ENCODE measurements at places on chromosomes 5 and 9.
A peak's percentile ranks its signal among the peaks of the same experiment; 100 is the strongest.

- no peak for DNase-seq
These were observed 1146.2 kb downstream of the CDH9 start for GRCh38 chr5:25892211-25892610.

DNA sequence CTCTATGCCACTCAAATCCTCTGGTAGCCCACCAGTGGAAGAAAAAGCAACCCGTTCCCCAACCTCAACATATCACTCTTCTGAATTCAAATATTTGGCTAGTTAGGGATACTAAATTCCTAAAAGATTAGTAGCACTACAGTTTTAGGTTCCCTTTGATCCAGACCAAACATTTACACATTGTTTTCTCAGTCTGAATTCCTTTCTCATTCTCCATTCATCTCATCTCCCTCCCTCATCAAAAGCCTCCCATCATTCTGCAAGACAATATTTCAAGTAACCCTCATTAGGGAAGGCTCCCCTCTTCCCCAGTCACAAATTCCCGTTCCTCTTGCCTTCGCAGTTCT is 26.3 kb downstream of the ADAM19 start:
- no peak for DNase-seq

- DNase-seq: no peak
These were observed 24.2 kb downstream of the ANP32B start for GRCh38 chr9:98007251-98007928.

- DNase-seq: no peak
These were observed 13.3 kb upstream of the STING1 start for GRCh38 chr5:139495638-139496435.

- DNase-seq: no peak
These were observed 163.7 kb downstream of the MAN2A1 start for GRCh38 chr5:109853377-109853776.

- DNase-seq: no peak
These were observed 159.5 kb upstream of the ERCC6L2 start for GRCh38 chr9:95715868-95716435.

DNA sequence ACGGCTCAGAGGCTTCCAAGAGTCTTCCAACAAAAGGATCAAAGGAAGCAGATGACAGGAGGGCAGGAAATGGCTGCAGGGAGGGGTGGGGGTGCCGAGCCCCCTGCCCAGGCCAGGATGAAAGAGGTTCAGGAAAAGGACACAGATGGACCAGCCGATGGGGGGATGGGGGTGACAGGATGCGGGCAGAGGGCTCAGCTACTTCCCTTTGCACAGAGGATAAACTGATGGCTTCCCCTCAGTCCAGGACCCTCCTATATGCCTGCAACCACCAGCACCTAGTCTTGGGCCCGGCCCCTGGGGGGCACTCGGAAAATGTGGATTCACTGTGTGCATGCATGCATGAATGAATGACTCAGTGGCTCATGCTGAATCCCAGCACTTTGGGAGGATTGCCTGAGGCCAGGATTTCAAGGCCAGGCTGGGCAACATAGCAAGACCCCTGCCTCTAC is 148.2 kb downstream of the C9orf50 start:
- DNase-seq: no peak

DNA sequence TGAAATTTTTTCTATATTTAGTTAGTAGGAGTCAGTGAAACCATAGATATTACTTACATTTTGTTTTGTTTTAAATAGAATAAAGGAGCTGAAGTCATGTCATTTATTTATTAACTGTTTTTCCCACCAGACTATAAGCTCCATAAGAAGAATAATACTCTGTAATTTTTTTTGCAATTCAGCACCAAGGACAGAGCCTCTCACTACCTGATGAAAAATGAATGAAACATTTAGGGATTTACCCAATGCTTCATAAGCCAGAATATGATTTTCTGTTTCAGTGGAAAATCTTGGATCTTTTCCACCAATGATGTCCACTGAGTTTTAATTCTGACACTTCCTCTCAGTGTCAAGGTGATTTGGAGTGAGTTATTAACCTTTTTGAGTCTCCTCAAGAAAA is 624.9 kb upstream of the GRAMD2B start:
- DNase-seq: peak; percentile 72

DNA sequence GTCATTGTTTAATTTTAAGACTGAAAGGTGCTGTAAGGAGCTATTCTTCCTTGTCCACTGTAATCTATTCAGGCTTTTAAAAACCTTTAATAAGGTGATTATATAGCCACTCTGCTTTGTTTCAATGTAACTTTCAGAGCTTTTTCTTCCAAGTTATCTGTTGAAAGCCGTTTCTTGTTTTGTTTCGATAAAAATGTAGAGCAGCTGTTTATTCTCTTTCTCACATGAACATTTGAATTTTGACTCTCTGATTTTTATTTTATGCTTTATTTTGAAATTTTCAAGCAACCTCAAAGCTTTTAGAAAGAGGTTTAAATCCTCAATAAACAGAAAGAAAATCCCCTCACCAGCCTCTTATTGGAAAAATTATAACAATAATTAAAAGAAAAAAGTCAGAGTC is 47.2 kb downstream of the CPEB4 start:
- DNase-seq: no peak

DNA sequence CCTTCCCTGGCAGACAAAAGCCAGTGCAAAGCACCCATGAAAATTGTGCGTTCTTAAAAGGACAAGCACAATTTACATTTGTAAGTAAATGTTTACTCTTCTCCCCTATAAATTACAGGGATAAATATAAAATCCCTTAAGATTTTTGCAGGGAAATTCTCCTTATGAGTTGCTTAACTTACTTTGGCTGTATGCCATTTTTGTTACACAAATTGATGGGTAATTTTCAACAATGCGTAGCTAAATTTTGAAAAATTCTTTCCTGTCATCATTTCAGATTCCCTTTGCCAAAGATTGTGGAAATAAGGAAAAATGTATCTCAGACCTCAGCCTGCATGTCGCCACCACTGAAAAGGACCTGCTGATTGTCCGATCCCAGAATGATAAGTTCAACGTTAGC is 64.2 kb upstream of the ITGA2 start:
- no peak for DNase-seq

DNA sequence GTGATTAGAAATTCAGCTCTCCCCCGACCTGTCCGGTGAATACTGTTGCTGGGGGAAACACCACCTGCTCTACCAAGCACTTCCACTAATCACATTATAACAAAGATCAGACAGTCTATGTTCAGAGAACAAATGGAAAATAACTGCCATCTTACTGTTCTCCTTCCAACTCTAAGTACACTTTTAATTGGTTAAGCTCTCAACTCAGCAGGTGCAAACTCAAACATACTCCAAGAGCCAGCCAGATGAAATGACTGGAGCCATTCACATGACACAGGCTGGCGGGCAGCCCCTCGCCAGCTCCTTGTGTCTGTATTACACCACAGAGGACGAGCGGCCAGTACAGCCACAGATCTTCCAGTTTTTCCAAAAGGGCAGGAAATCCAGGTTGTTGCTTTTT is 16.1 kb downstream of the LIFR start:
- no peak for DNase-seq

- DNase-seq: no peak
These were observed 441.6 kb upstream of the DMAC1 start for GRCh38 chr9:8241201-8241600.

DNA sequence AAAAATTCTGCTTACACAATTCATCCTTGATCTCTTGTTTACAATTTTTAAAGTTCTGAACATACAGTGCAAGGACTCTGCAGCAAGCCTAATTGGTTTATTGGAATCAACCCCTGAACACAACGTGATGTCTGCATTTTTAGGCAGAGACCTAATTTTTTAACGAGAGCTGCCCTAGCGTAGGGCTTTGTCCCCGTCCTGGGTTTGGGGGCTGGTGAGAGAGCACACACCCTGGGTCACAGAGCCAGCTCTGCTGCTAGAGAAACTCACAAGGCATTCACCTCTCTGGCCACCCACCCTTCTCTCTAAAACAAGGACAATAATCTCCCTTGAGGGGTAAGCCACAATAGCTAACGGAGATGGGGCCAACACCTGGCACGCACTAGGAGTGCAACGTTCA is 28.2 kb downstream of the SH3PXD2B start:
- DNase-seq: no peak

GRCh38 chr5:174606646-174607045 is 117.7 kb upstream of the MSX2 start:
- no peak for DNase-seq

- DNase-seq: no peak
These were observed 715.2 kb upstream of the ZNF608 start for GRCh38 chr5:125461641-125462072.

DNA sequence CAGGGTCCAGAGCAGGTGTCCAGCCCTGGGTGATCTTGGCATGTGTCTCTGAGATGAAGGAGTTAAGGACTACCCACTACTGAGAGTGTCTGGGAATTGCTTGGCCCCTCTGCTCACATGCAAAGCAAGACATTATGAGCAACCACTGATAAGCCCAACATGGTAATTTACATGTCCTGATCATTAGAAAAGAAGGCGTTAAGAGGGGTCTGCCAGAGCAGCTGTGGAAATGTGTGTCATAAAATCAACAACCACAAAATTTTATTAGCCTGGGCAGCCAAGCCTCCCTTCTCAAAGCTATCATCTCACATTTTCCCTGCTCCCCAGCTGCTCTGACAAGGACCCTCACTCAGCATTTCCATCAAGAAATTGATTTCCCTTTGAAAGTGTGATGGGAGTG is 351.0 kb downstream of the SPOCK1 start:
- DNase-seq: no peak

DNA sequence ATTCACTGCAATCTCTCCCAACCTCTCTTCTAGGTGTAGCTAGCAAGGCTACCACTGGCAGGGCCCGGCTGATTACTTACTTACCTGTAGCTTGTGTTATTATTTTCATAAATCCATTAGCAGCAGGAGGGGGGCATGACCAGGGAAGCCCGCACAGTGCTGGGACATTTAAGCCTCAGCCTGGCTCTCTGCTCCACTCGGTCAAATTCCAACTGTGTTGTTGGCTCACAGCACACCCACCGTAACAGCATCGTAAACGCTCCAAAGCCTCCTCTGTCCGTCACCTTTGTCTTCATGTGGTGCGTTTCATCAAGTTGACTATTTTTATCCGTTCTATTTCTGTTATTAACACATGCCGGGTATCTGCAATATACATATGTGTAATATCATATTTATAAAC is 264.7 kb downstream of the NSG2 start:
- DNase-seq: no peak

DNA sequence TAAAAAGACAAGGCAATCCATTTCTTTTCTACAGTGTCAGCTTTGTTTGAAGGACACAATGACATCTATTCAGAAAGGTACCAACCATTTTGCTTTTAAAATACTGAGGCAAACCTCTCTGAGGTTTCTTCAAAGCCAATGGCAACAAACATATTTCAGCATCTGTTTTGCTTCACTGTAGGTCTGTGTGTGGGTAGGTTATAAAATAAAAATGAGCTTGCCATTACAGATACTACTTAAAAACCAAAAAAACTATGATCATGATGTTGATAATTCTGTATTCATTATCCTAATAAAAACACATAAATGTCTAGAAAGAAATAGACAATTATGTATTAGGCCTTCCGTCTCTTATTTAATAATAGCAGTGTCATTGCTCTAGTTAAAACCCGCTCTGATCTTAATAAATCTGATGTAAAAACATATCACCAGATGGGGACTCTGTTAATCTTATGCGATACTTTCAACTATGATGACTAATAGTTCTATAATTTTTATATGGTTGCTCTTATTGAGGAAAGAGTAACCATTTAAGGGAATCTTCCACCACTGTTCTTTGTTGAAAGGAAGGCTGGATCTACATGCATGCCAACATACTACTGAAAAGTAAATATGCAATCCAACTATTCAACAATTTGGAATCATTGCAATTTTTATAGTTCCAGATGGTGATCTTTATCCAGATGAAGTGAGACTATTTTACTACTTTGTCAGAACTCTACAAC is 647.2 kb downstream of the PDE4D start:
- DNase-seq: no peak

DNA sequence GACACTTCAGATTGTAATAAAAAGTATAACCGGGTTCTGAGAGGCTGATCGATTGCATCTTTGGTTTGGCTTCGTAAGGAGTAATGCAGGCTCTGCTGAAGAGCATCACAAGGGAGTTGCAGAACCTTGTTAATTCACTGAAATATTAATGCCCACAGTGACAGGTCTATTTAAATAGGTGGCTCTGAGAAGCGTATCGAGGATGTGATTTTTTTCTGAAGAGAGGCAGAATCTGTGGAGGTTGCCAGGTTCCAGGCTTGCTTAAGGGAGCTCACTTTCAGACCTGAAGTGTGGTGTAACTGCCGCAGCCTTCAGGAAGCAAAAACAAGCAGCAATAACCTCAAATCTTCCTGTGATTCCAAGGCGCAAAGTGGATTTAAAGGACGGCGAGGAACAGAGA is 80.3 kb downstream of the ANKRD33B start:
- DNase-seq: no peak

DNA sequence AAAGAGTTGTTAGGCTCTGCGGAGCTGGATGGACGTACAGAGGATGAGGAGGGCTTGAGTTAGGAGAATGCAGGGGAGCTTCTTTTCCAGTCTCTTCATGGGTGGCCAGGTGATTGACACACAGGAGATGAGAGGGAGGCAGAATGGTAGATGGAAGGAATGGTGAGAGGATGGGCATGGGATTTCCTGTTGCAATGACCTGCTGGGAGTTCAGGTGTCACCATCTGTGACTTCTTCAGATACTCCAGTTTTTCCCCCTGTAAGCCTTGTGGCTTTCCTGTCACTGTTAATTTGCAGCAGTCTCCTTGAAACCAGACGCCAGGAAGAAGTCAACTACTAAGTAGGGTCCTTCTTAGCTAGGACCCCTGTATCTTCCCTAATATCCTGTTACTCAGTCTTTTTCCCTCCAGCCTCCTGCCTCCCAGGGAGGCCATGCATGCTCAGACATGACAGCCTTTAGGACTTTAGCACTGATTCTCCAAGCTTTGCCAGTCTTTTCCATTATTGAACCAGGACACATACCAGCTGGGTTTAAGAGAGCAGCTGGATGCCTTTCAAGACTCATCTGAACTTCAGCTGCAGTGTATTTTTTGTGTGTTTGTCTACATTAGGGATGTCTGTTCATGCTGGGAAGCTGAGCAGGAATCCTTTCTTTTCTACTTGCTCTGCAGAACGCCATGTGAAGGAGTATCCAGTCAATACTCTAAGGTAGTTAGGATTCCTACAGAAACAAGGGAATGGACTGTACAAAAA is 67.2 kb upstream of the CD180 start:
- DNase-seq: no peak

DNA sequence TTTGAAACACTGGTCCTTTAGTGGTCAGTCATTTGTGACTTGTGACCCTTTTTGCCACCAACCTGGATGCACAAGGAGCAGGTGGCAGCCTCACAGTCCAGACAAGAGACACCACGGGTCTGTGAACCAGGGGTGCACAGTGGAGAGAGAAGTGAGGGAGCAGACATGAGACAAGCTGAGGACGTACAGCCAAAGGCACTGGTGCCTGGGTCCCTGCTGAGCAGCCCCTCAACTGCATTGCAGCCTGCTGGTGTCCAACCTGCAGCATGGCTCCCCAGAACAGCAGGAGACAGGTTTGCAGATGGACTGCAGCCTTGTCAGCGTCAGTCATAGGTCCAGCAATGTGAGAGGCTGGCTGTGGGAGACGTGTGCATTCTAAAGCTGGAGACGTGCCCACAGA is 124.2 kb upstream of the FSTL4 start:
- no peak for DNase-seq

- peak; percentile 7 for DNase-seq
These were observed 78.3 kb downstream of the PARP8 start for GRCh38 chr5:50744776-50745175.

- DNase-seq: no peak
These were observed 57.5 kb upstream of the FREM1 start for GRCh38 chr9:14967450-14968321.

GRCh38 chr5:82673057-82673809 is 395.1 kb upstream of the RPS23 start:
- DNase-seq: no peak
